ENCODE measurements at places on chromosomes 11 and 22.

GRCh38 chr11:77038825-77039326, 4.7 kb downstream of the B3GNT6 start:
- no peak for DNase-seq

DNA sequence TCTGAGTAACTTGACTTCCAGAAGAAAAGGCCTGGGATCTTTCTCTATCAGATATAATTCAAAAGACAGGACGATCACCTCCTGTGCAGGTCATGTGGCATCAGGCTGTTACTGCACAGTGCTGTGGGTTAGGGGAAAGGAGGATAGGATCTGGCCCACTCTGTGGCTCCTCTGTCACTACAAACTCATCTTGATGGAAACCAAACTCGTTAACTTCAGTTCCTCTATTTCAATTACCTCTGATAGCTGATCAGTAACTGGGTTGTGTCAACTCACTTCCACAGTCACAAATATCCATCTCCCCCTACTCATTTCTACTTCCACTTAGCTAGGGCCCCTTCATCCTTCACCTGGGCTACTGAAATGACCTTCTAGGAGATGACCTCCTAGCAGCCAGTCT, 95.2 kb downstream of the RCN1 start:
- DNase-seq, result no peak

DNA sequence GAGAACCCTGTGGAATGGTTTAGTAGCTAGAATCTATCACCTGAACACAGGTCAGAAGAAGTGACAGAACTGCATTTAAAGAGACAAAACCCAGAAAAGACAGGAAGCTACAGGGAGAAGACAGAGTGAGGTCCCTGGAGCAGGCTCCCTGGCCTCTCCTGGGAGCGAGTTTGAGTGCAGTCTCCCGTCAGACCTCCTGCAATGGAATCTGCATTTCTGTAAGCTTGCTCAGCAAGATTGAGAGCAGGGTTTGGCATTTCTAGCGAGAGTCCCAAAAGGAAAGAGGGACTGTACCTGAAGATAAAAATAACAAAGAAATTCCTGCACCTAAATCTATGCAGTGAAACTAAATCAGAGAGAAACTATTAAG, 74.2 kb downstream of the MORC2 start:
- no peak for DNase-seq

DNA sequence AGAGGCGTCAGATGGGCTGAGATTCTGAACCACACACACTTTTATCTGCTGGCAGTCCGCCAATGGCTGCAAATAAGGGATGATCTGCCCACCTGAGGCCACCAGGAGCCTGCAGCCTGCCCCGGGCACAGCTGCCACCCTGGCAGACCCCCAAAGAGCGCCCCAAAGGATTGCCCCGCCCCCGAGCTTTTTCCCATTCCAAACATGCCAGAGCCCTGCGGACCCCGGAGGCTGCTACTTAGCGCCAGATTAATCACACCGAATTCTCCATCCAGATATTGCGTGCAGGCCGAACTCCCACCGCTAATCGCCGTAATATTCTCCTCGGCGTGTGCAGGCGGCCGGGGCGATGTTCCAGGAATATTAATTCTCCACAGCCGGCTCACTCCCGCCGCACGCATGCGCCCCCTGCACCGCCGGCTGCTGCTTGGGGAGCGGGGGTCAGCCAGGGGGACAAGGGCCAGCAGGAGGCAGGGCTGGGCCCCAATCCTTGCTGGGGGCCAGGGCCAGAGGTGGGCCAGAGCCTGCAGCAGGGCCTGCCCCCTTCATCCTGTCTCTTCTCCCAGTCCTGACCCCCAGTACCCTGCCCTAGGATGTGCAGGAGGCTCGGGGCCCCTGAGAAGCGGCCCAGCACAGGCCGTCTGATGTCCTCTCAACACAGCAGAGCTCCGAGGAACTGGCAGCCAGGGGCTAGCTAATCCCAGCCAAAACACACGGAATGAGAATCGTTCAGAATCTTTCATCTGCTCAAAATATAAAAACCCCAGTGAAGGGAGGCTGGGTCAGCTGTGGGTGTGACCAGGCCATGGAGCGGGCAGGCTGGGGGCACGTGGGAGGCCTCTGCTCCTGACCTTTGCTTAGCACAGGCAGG, 19.5 kb upstream of the TCF20 start:
- no peak for DNase-seq

DNA sequence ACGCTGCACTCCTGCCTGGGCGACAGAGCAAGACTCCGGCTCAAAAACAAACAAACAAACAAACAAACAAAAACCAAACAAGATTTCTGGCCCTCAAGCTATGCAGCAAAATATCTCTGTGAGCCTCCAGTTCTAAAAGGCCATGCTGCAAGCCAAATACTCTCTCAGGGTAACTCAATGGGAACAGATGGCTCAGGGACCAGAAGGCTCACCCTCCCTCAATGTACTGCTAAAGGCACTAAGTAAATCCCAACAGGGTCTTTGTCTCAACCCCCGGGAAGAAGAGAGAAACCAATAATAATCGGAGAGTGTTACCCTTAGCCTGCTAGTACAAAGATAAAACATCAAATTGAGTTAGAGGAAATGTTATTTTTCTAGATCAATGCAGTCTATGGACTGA, 119.7 kb upstream of the ZC3H12C start:
- DNase-seq, result no peak

DNA sequence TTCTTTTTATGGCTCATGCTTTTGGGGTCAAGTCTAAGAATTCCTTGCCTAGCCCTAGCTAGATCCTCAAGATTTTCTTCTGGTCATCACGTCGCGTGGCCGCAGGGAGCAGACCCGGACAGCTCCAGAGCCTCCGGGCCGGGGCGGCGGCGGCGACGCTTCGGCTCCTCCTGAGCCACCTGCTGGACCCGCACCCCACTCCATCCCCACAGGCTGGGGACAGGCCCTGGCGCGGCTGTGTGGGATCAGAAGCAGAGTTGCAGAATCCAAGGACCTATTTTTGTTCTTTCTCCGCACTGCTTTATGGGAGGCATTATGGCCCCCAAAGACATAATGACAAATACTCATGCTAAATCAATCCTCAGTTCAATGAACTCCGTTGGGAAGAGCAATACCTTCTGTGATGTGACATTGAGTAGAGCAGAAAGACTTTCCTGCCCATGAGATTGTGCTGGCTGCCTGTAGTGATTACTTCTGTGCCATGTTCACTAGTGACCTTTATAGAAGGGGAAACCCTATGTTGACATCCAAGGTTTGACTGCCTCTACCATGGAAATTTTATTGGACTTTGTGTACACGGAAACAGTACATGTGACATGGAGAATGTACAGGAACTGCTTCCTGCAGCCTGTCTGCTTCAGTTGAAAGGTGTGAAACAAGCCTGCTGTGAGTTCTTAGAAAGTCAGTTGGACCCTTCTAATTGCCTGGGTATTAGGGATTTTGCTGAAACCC, 12.4 kb upstream of the SCARF2 start:
- DNase-seq, result no peak

DNA sequence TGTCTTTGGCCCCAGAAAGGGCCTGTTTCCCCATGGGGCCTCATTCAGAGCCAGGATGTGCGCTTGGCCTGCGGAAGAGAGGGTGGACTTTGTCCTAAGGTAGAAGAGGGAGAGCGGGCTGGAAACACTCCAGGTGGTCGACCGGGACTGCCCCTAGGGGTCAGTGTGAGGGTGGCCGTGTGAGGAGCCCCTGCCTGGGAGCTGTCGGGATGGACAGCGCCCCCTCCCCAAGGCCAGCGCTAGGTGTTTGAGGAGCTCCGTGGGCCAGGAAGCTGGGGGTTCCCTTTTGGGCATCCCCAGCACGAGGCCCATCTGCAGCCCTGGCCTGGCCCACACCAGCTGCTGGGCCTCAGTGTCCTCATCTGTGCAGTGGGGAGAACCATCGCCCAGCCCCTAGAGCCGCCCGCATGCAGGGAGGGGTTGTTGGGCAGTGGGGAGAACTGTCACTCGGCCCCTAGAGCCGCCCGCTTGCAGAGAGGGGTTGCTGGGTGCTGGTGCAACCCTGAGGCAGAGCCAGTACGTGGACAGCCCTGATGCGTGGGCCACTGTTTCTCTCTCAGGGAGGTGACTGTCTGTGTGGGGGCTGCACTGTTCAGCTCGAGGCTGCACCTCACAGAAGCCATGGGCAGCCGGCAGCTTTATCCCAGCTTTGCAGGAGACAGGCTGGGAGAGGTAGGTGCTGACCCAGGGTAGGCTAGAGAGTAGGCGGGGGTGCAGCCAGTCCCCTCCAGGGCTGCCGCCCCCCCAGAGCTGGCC, 1319.9 kb downstream of the BRD1 start:
- DNase-seq, result no peak

DNA sequence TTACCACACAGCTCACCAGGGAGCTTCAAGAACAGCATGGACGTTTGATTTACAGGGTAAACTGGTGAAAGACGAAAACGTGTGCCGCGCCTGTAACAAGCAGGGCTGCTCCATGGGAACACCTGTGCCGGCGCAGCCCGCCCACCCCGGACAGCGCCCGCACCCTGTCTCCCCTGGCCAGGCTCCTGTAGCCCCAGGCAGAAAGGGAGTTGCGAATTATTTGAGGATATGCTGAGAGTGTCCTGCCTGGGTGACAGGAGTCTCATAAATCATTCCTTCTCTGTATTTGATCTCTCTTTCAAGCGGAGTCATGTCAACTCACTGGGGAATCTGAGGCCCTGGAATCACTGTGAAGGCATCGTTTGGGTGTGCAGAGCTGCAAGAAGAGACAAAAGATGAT, 804.3 kb downstream of the OPCML start:
- DNase-seq, result no peak

DNA sequence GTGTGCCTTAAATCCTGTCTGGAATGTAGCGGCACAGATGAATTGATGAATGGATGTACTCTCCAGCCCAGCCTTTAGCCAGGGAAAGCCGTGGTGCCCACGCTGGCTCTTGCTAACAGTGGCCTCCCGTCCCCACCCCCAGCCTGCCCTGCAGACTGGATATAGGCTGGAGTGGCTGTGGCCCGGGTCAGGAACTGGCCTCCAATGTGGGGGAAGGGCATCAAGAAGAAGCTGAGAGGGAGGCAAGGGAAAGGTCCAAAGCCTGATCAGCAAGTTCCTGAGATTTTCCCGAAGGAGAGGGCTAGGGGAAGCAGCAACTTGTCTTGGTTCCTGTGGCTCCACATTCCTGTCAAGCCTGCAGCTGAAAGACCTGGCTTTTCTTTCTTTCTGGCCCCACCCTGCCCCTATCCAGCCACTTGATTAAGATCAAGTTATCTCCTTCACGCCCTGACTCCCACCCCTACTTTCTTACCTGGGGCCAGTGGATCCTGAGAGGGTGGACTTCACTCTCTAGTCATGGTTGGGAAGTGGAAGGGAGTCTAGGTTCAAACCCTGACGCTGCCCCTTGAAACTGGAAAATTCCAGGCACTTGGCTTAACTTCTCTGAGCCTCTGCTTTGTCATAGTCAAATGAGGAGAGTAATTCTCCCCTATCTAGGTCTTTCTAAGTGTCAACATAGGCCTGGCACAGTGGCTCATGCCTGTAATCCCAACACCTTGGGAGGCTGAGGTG, 11.0 kb upstream of the MICALL1 start:
- DNase-seq, result no peak

- no peak for DNase-seq
These were observed 16.9 kb upstream of the SPTY2D1 start for GRCh38 chr11:18650859-18651557.

- DNase-seq, result no peak
These were observed 5.8 kb downstream of the UBASH3B start for GRCh38 chr11:122661182-122661945.

DNA sequence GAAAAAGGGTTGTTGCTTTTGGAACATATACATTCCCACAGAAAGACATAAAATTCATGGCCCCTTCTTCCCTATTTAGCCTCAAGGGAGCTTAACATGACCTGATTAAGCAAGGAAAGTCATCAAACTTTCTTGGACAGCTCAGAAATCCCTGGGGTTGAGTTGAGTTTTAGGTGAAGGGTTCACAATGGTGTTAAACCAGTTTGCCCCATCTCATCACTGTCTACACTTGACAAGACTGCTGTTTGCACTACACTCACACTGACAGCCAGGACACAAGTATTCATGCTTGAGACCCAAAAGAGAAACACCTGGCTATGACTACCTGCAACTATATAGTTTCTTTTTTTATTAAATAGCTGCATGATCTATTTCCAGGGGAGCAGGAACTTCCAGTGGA, 209.8 kb upstream of the TMEM45B start:
- DNase-seq, result no peak

DNA sequence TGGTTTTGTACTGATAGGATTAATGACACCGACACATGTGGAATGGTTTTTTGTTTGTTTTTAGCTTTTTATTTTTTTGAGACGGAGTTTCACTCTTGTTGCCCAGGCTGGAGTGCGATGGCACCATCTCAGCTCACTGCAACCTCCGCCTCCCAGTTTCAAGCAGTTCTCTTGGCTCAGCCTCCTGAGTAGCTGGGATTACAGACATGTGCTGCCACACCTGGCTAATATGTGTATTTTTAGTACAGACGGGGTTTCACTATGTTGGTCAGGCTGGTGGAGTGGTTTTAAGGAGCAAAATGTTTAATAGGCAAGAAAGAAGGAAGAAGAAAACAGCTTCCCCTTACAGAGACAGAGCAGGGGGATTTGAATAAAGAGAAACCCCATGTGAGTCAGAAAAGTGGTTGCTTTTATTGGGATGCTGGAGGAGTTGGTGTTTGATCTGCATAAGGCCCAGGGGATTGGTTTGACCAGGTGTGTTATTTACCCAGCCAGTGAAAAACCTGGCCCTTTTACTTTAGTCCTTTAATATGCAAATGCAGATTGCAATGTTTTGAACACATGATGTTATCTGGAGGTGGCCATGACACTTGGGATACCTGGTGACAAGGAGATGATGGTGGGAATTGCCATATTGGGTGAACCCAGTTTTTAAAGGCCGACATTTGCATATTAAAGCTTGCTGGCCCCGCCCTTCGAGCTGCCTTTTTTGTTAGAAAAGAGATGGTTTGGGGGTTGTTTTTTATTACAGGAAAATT, 24.3 kb downstream of the SUSD2 start:
- DNase-seq, result no peak

DNA sequence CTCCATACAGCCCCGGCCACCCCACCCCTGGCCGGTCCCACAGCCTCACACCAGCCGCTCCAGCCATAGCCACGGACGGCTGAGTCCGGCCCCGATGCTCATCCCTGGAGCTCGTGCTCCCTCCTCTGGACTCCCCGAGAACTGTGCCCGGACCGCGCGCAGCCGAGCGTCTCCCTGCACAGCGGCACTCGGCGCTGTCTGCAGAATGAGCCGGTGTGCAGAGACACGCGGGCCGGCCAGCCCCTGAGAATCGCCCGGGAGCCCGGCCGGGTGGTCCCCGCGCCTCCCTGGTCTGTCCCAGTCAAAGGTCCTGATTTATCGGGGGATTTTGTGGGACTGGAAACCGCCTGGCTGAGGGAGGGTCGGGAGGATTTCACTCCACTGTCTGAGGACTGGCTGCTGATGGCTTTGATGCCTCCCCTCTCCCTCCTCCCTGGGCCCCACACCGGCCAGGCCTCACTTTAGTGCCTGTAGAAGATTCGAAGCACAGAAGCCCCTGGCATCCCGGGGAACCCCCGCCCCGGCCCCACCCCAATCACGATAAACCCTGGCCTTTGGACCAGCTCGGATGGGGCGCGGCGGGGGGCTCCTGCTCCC, 102.7 kb downstream of the BRD1 start:
- peak; percentile 64 for DNase-seq

GRCh38 chr22:45757068-45757467, 85.4 kb downstream of the ATXN10 start:
- no peak for DNase-seq
